Fibroblast of skin of right quadriceps (primary cell): ENCODE measurements at places on chromosomes 2 and 18.

- DNase-seq = peak; percentile 64
Observed at GRCh38 chr2:170493426-170494097, 221.6 kb upstream of the SP5 start.

DNA sequence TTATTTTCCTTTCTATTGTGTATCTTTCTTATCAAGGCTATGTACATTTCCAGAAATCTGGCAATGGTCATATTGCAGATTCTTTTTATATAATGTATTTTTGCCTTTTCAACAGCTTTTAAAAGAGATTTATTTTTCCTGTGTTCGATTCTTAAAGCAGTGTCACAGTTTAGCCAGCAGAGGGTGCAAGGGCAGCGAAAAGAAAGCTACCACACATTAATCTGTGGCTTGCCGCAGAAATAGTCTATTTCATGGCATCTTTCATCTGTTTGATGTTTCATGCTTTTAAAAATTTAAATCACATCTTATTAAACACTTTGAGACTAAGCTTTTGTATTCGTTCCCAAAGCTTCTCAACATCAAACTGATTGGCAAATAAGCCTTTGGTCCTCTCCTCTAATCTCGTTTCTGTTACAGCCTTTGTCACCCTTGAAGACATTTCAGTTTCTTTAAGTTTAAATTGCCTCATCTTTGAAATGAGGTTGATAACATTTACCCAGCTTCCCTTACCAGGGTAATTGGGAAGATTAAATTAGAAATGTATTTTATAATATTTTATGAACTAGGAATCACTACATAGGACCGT is 73.3 kb downstream of the PIK3C3 start:
- DNase-seq = peak; percentile 43

- DNase-seq = peak; percentile 84
Observed at GRCh38 chr2:40384714-40385113, 67.2 kb downstream of the SLC8A1 start.

- no peak for DNase-seq
Observed at GRCh38 chr2:128442891-128443302, 124.2 kb upstream of the HS6ST1 start.

DNA sequence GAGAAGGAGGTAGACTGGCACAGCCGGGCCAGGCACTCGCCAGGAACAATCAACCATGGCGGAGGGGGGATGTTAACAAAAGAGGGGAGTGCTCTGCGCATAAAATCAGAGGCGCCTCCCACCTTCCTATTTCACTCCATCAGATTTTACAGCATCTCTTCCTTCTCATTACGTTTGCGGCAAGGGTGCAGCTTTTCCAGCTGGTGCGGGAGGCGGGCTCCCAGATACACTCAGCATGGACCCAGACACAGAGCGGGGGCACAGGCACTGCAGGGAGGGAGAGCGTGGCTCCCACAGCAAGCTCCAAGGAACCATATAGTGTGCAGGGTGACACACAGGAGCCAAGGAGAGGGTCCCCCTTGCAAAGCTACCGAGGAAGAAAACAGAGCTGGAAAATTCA is 176.3 kb downstream of the EIPR1 start:
- DNase-seq = no peak

DNA sequence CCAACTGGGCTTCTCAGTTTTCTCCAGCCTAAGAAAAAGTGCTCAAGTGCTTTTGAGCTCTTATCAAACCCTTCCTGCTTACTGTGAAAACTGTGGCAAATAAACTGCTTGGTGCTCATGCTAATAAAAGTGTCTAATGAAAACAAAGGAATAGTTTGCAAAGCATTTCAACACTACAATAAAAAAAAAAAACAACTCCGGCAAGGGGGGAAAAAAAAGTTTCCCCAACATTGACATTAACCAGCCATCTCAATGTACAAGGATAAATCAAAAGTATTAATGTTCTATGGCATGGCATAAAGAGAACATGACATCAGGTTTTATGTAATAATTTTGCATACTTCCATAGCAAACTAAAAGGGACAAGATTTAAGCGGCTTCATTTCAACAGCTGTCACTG is 14.7 kb upstream of the STPG4 start:
- DNase-seq = no peak

DNA sequence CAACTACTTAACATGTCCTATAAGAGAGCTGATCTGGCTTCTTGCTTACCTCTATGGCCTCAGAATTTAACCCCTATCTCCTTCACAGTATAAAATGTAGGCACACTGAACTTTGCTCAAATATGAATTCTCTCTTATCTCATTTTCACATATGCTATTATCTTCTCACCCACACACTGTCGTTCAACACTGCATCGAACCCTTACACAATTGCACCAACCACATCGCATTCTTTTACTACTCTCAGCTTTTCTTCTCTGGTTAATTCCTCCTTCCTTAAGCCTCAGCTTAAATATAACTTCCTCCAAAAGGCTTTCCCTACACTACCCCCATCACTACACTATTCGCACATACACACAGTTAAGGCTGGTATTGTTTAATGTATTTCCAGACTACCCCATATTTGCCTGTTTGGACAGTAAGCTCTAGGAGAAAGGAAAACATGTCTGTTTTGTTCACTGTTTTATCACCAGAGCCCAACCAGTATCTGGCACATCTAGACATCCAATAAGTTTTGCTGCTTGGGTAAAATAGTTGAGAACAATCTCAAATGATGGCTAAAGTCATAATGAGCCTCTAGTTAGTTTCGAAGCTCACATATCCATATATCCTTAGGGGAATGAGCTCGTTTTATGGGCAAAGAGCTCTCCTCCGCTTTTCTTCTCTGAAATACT is 47.7 kb downstream of the HIBCH start:
- DNase-seq = no peak

GRCh38 chr2:63424329-63425078 is 163.8 kb downstream of the WDPCP start:
- DNase-seq = peak; percentile 28

GRCh38 chr2:172273910-172274571 is 153.3 kb upstream of the ITGA6 start:
- no peak for DNase-seq

- no peak for DNase-seq
Observed at GRCh38 chr2:2575181-2575577, 244.1 kb upstream of the MYT1L start.

- no peak for DNase-seq
Observed at GRCh38 chr2:3434654-3435053, 55.2 kb downstream of the TRAPPC12 start.

DNA sequence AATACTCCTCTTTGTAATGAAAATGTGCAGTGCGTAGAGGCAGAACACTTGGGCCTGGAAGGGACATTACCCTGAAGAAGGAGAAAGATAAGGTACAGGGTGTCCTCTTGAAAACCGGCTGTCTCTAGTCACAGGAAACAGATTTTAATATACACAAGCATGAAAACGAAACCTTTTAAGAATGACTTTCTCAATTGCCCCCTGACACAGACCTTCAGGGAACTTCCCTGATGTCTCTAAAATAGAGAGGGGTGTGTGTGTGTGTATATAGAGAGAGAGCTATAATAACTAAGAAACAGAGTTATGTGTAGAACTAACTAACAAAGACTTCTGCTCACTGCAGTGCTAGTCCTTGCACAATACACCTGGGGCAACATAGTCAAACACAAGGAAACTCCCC is 780.0 kb downstream of the CNTNAP5 start:
- DNase-seq = no peak

- no peak for DNase-seq
Observed at GRCh38 chr2:195912079-195912478, 156.6 kb downstream of the DNAH7 start.

- no peak for DNase-seq
Observed at GRCh38 chr2:15511686-15512085, 49.4 kb downstream of the NBAS start.

- DNase-seq = no peak
Observed at GRCh38 chr18:43350176-43350575, 72.9 kb upstream of the SYT4 start.

DNA sequence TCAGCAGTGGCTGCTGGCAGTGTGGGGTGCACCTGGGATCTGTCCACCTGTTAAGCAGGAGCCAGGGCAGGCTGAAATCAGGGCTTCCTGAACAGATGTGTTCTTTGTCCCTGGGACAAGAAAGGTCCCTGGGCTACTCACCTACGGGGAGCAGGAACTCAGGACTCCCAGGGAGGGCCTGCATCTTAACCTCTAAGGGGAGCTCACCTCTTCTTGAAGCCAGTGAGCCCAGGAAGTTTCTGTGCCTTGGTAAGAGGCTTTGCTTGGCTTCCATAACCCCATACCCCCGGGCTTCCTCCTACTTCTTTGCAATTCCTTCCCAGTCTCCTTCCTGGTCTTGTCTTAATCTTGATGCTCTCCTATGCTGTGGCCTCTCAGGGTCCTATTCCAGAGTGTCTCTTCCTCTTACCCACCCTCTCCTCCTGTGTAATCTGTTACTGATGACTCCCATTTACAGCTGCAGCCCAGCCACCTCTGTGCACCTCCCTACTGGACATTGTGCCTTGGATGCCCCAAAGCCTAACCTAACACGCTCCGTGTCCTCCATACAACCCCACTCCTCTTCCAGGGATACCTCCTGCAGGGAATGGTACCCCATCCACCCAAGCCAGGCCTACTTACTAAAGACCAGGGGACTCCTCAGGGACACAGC is 55.7 kb upstream of the MAPRE3 start:
- no peak for DNase-seq

GRCh38 chr2:70837980-70838925 is 2.6 kb upstream of the CD207 start:
- DNase-seq = no peak

- DNase-seq = peak; percentile 73
Observed at GRCh38 chr2:181374781-181375675, 82.2 kb upstream of the ITGA4 start.

- DNase-seq = peak; percentile 3
Observed at GRCh38 chr2:99338029-99338585, 918 bp downstream of the EIF5B start.

GRCh38 chr2:166042356-166042755 is 85.5 kb downstream of the SCN1A start:
- DNase-seq = peak; percentile 5

- DNase-seq = no peak
Observed at GRCh38 chr2:152019732-152020131, 79.1 kb downstream of the CACNB4 start.

GRCh38 chr18:61019338-61020301 is 313.6 kb upstream of the CDH20 start:
- no peak for DNase-seq

- DNase-seq = no peak
Observed at GRCh38 chr2:211513446-211513845, 957.0 kb downstream of the CPS1 start.

GRCh38 chr2:236940497-236940896 is 145.2 kb upstream of the COPS8 start:
- DNase-seq = no peak

GRCh38 chr2:43090317-43090716 is 136.1 kb downstream of the ZFP36L2 start:
- DNase-seq = no peak

- no peak for DNase-seq
Observed at GRCh38 chr2:158228943-158229508, 127.3 kb downstream of the UPP2 start.

DNA sequence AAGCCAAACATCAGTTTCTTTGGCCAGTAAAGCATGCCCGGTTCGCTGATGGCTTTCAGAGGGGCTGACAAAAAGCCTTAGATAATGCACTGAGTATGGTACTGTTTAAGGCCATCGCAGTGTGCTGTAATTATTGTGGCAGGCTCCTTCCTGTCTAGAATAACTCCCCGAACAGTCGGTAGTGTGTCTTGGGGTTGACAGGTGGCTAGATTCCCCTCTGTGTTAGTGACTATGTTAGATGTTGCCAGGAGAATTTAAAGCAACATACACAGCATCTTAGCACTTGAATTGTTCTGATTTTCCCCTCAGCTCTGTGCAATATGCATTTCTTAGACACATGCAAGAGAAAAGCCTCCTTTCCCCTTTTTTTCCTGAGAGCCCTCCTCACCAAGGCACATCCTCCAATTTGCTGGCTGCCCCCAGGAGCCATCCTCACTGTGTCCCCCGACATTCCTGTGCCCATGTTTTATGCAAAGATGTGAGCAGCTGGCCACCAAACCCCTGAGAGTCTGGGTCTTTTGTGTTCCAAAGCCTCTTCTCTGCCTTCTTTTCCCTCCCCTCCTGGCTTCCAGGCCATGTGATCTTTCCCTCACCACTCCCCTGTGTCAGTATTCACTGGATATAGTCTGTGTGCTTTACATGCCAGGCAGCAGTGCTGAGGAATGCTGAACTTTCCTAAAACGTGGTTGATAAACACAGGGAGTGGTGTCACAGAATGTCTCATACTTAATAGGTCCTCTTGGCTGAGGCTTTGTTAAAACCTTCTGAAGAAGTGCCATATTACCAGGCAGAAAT is 331.5 kb downstream of the HRH4 start:
- DNase-seq = no peak

GRCh38 chr2:96148410-96149217 is 3.4 kb upstream of the DUSP2 start:
- peak; percentile 89 for DNase-seq

DNA sequence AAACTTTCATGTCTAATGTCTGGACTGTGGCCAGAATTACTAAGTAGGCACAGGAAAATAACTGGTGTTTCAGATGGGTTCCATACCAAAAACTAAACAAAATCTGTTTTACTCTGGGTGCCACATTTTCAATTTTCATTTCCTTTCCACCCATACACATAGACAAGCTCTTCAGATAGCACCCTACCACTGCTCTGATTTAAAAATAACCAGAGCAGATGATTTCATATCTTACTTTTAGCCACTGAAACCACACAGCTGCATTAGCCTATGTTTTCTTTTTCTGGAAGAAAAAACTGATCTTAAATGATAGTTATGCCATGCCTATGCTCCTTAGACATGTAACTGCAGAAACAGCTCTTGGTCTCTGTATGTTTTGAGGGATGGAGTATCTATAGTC is 647.6 kb downstream of the CPS1 start:
- no peak for DNase-seq

- DNase-seq = no peak
Observed at GRCh38 chr2:117997872-117998454, 15.9 kb downstream of the CCDC93 start.

- no peak for DNase-seq
Observed at GRCh38 chr2:7929281-7929680, 752.6 kb upstream of the ID2 start.

DNA sequence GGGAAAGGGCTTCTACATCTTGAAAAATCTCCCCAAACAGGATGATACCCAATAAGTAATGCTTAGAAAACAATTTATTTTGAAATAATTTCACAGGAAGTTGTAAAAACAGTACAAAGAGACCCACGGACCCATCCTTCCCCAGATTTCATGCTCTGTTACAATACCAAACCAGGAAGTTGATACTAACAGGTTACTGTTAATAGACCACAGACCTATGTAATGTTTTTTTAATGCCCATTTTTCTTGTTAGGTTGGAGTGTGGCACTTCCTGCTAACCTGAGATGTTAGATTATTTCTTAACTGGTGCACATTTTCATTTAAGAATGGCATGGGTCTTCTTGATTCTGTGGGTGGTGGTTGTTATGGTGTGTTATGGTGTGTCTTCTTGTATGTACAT is 21.4 kb upstream of the MGAT5 start:
- no peak for DNase-seq
